ENCODE measurements at places on chromosomes 6 and 20.

GRCh38 chr6:125480571-125480970 is 178.8 kb upstream of the HDDC2 start:
- DNase-seq, result no peak

DNA sequence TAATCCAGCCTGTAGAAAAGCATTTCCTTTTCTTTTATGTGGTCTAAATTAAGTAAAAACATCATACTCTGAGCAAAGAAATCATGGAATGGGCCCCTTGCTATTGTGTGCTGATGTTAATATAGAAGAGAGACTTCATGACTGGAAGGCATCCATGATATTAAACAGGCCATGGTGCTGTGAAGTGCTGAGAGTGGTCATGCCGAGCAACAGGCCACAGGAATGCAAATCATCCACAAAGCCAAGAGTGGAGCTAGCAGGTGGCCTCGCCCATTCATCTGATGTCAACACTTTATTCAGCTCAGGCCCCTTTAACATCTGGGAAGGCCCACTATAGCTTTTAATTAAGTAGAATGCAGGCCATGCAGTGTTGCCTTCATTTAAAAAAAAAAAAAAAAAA is 115.2 kb upstream of the HMGCLL1 start:
- DNase-seq, result no peak

- DNase-seq, result no peak
Measured at GRCh38 chr20:61566691-61567090, 314.6 kb downstream of the CDH4 start.

- DNase-seq, result no peak
Measured at GRCh38 chr6:90230548-90231215, 66.0 kb downstream of the BACH2 start.

DNA sequence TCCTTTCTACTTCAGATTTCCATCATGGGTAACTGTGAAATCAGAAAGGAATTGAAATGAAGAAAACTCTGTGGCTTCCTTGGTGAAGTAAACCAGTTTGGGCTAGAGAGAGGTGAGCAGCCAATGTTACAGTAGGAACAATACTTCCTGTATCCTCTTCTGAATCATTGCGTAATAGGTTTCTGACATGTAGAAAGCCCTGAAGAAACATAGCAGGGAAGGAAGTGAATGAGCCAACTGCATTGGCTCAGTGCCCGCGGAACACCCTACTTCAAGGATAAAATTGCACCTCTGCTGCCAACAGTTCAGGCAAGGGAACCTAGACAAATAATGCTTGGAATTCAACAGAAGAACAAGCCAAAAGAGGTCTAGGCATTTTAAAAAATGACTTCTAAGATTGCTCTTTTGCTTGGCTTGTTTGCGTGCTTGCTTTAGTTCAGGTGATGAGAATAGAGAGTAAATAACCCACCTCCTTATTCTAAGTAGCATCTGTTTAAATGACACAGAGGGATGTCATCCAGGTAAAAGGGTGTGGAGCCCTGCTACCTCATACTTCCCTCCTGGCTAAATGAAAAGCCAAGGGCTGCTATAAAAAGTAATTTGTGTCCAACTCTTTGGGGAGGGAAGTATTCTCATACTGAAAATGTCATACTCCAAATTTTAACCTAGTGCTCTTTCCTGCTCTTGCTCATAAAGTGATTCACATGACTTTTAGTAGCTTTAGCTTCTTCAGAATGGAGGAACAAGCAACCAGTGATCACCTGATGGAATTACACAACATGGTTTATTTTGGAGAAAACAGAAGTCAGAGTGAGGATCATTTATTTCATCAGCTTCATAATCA is 30.0 kb upstream of the AKIRIN2 start:
- no peak for DNase-seq

- DNase-seq, result no peak
Measured at GRCh38 chr20:33490934-33491656, 1.2 kb downstream of the CBFA2T2 start.
